Activated CD4-positive, CD25-positive, alpha-beta regulatory T cell (primary cell): ENCODE measurements at places on chromosomes 1 and 21.

DNA sequence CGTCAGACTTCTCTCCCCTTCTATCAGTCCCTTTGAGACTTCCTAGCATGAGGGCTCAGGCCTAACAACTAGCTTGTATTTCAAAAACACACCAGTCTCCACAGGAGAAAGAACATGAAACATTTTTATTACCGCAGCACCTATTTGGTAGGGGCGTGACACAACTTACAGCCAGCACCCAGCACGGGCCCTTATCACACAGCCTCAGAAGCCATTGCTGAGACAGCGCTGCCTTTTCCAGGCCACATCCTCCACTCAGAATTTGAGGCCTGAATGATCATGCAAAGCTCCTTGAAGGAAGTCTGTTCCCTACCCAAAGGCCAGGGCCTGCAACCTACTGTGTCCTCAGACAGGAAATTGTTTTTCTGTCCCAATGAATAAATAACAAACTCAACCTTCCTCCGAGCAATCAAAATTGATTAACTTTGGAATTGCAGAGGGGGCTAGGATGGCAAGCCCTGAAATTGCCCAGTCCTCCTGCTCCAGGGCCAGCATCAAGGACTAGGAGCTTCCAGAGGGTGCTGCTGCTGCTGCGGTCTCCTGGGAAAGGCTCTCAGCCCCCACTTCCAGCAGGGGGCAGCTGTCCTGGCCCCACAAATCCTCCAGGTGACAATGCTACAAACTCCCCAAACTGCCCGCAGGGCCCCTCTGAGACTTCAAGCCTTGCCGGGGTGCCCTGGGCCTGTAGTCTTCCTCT, 94.3 kb upstream of the GALNT2 start:
- no peak for DNase-seq

GRCh38 chr21:15729674-15730483, at the start of gene USP25:
TSS of gene USP25 (plus strand) at chr21:15729982. CDS start at chr21:15730394, 412 bp downstream.
- DNase-seq, result peak; percentile 72

GRCh38 chr1:1540090-1540817, at the start of gene TMEM240:
TSS of gene TMEM240 (minus strand) at chr1:1540624. CDS start at chr1:1540346, 278 bp downstream.
- no peak for DNase-seq

DNA sequence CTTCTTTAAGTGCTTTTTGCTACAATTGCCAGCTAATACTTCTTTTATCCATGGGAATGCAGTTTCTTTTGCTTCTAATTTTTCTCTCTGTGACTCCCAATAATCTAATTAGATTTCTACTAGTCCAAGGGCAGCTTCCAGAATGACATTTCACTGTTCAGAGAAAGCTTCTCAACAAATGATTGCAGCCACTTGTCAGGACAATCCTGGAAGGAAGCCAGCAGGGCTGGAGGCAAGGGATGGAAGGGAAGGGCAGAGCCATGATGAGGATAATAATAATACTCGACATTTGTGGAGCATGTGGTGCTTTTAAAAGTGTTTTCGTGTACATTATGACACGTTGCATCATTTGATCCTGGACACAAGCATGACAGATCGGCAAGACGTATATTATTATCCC, 19.4 kb downstream of the F11R start:
- no peak for DNase-seq

DNA sequence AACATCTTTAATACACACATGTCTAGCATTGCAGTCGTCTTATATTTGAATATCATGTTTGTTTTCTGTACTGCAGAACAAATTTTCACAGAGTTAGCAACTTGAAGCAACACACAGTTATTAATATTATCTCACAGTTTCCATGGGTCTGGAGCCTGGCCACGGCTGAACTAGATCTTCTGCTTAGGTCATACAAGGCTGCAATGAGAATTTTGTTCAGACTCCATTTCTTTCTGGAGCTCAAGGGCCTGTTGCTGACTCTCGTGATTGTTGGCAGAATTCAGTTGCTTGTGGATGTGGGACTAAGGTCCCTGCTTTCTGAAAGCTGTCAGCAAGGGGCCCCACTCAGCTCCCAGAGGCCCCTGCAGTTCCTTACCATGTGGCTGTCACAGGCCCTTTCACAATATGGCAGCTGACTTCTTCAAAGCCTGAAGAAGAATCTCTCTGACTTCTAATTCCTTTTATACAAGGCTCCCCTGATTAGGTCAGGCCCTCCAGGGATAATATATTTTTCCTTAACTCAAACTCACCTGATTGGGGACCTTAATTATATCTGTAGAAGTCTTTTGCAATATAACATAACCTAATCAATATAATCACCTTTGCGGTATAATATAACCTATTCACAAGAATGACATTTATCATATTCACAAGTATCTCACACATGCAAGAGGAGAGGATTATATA, 296.3 kb downstream of the NFIA start:
- no peak for DNase-seq
